ENCODE measurements at places on chromosomes 16 and 17.

- no peak for DNase-seq
Measured at GRCh38 chr17:17497065-17497844, 1.1 kb upstream of the RASD1 start.

GRCh38 chr17:77649717-77650211 lies 308.7 kb upstream of the TNRC6C start:
- DNase-seq, result no peak

DNA sequence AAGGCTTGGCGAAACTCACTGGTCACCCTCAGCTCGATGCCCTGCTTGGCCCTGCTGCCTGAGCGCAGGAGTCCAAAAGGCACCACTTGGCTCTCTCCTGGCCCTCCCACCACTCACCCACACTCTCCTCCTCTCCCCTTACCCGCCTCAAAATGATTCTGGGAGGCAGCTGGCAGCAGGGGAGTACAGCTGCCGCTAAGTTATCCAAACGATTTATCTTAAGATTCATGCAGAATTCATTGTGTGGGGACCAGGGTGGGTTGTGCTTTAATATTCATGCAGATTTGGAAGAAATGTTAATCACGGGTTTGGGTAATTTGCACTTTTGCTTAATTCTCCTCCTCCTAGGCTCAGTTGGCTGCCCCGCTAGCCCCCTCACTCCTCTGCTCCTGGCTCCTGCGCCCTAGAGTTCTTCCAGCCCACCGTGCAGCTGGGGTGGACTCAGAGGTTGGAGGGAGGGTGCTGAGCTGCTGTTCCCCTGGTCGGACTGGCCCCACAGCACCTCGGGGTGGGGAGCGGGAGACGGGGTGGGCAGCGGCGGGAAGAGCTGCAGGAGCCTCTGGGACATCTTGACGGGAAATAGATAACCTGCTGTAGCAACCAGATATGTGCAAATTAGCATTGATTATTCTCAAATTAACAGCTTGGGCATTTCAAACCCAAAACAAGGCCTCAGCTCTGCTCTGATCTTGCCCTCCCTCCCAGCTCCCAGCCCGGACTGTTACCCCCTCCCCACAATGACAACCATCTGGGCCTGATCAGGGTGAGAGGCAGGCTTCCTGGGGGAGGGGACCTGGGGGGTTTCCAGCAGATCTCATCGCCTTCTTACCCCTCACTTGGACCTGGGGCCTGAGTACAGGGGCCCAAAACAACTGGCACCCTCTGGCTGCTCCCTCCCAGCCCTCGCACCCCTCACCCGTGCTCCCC lies 122.6 kb upstream of the RPL38 start:
- no peak for DNase-seq

- DNase-seq, result no peak
Measured at GRCh38 chr16:87185308-87185707, 131.9 kb downstream of the C16orf95 start.

DNA sequence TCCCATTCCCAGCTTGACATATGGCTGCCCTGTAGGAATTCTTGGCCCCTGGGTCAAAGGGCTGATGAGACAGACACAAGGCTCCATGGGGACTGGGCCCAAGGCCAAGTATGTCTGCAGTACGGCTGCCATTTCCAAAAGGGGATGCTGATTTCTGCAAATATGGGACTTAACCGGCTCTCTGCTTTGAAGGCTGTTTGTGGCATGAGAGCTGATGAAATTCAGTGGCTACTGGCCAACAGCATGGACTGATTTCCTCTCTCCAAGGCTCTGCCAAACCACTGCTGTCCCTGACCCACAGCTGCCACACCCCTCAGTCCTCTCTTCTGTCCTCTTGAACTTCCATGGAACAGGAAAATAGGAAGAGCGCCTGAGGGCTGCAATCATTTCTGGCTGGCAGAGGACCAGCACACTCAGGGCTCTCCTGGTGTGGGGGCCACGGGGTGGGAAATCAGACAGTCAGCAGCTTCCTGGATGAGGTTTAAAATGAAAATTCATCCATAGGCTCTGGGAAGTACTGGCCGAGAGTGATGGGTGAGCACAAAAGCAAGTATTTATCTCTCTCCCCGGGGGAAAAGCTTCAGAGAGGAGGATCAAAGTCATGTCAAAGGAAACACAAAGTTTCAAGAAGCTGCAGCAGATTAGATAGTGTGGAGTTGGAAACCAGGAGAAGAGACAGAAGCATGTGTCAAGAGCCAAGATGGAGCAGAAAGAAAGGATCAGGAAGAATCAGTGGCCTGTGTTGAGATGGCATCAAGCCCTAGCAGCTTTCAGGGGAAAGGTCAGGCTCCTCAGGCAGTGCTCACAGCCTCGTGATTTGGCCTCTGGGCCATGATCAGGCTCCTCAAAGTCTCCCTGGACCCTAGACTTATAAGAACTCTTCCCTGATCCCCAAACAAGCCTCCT lies 64.1 kb upstream of the SREBF1 start:
- DNase-seq, result no peak

GRCh38 chr17:27529230-27529796 lies 73.1 kb downstream of the KSR1 start:
- DNase-seq, result no peak

GRCh38 chr16:76237471-76237870 lies 39.7 kb upstream of the CNTNAP4 start:
- no peak for DNase-seq

- no peak for DNase-seq
Measured at GRCh38 chr17:79561486-79562133, 49.2 kb downstream of the RBFOX3 start.

DNA sequence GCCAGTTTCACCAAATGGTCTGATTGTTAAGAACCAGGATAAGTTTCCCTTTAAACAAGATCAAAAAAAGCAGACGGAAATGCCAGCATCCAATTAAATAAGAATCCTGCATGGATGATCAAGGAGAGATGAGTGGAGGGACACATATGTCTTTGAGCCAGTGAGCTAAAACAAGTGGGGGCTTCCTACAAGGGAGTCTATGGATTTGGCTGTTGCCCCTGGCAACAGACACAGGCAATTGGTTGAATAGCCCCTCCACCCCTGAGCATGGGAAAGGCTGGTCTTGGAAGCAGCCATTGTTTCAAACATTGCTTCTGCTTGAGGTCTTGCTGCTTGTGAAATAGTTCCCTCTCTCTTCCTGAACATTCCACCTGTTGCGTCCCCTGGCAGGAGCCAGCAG lies 374.7 kb upstream of the ERCC4 start:
- DNase-seq, result no peak

GRCh38 chr17:42845556-42845917 lies 1.2 kb downstream of the AOC2 start:
- no peak for DNase-seq

GRCh38 chr17:1730326-1731193 lies 6.1 kb downstream of the WDR81 start:
- no peak for DNase-seq

DNA sequence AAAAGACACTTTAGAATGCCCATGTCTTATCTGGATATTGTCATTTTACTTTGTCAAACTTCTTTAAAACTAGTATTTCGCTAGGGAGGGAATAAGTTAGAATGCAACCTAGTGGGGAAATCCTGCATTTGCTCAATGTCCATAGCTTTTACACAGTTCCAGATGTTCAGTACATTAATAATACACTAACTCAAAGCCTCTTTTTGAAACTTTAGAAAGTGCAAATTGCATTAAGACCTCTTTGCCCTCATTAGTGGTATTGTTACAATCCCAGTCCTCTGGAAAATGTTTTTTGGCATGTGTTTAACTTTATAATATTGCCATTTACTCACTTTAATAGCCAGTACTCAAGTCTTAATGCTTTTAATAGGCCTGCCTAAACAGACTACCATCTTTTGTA lies 106.8 kb downstream of the BRIP1 start:
- DNase-seq, result no peak

- no peak for DNase-seq
Measured at GRCh38 chr16:1098266-1098991, 2.4 kb upstream of the C1QTNF8 start.

DNA sequence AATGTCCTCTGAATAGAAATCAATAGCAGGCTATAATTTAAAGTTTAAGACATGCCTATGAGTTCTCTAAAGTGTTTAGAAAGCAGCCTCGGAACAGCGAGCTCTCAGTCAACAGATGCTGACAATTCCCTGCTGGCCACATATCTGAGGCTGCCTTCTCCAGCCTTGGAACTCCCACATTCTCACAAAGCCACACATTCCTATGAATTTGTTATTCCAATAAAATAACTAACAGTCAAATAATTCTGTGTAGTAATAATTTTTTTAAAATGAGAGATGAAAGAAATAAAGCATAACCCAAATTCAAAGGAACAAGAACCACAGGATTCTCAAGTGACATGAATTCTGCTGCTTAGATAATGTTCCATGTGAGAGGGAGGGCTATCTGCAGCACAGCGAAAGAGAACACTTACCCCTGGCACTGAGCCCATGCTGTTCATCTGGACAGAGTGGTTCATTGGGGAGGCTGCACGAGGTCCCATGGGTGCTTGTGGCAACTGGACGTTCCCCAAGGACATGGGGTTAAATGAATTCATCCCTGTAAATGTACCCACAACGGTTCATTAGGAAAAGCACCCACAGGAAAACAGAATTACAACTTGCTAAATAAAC lies 56.9 kb upstream of the TRAP1 start:
- DNase-seq, result no peak

- DNase-seq, result no peak
Measured at GRCh38 chr16:3787924-3788661, 70.8 kb upstream of the TRAP1 start.

- no peak for DNase-seq
Measured at GRCh38 chr17:38885728-38886642, 16.1 kb downstream of the LASP1 start.

- DNase-seq, result no peak
Measured at GRCh38 chr17:39261286-39261685, 35.5 kb upstream of the STAC2 start.

DNA sequence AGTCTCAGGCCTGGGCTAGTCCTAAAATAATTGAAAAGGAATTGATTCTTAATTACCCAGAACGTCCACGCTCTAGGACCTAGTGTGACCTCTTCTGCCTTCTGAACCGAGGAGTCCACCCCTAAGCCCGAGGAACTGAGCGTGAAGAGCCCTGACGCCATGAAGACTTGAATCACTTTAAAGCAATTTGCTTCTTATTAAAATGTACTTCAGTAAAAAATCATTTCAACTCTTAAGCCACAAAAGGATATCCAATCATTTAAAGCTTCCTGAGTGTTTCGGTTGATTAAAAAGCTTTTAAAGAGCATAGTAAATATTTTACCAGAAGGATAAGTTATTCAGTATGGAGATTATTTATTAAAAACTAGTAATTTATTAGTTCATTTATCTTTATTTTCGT lies 11.6 kb downstream of the HSBP1 start:
- DNase-seq, result no peak

GRCh38 chr16:46949241-46949892 lies 24.1 kb downstream of the DNAJA2 start:
- DNase-seq, result no peak

- no peak for DNase-seq
Measured at GRCh38 chr16:18979936-18980335, 3.8 kb upstream of the TMC7 start.

DNA sequence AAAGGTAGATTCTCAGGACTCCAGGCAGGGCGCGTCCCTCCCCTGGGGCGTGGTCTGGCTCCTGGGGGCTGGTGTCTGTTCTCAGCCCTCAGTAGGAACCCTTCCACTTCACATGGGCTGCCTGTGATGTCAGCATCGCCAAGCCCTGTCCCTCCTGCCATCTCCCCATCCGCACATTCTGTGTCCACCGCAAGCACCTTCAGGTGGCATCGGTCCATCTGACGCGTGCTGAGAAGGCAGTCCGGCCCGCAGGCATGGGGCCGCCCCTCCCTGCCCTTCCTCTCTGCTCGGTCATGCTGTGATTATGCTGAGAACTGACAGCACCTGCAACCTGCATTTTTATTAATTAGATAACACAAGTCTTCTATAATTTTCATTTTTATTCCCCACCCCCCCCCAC lies 12.7 kb upstream of the DNAH17 start:
- no peak for DNase-seq

DNA sequence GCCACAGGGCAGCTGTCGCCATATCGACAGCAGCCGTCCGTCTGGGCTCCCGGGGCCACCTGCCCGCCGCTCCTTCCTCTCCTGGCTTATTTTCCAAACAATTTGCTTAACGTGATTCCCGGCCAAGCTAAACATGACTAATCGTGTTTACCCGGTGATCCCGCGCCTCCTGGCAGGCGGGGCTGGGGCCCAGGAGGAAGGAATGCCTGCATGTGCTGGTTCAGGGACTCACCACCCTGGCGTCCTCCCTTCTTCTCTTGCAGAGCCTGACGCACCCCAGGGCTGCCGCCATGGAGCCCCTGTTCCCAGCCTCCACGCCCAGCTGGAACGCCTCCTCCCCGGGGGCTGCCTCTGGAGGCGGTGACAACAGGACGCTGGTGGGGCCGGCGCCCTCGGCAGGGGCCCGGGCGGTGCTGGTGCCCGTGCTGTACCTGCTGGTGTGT lies 6.1 kb downstream of the SSTR5 start:
- DNase-seq, result no peak

DNA sequence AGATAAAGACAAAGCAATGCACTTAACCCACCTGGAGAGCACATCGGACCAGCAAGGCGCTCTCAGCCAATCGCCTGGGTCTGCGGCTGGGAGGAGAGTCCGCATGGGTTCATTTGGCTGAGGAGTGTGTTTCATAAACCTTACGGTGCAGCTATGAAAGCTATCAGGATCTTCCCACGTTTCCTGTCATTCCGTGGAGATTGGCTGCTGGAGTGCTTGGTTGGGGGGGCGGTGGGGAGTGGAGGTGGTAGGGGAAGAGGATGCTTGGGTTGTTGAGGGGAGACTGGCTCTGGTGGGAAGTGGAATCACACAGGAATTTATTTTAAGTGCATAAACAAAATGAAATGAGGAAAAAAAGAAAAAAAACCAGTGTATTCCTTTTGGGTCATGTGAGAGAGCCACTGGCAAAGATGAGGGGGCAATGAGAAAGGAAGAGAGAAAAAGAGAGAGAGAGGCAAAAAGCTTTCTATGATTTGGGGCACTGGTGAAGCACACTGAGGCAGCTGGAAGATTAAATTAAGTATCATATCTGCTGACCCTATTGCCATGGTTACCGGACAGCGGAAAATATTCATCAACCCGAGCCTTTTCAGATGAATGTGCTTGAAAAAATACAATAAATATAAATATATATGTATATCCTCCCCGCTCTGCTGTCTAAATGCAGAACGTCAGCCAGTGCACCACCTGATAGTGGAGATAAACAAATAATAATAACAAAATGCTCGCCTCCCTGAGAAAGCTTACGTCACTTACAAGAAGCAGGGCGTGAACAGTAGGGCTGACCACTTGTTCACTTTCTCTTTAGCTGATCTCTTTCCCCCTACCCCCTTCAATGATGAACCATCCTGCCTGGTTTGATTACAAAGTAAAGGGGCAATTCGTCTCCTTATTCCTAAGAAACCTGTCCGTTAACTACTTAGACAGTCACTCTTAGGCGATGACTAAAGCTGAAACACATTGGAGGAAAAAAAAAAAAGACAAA lies 457.0 kb upstream of the ZFHX3 start:
- DNase-seq, result no peak

- no peak for DNase-seq
Measured at GRCh38 chr17:14434506-14434905, 133.6 kb downstream of the HS3ST3B1 start.
